ENCODE measurements at places on chromosomes 7 and 10.
A peak's percentile ranks its signal among the peaks of the same experiment; 100 is the strongest.

DNA sequence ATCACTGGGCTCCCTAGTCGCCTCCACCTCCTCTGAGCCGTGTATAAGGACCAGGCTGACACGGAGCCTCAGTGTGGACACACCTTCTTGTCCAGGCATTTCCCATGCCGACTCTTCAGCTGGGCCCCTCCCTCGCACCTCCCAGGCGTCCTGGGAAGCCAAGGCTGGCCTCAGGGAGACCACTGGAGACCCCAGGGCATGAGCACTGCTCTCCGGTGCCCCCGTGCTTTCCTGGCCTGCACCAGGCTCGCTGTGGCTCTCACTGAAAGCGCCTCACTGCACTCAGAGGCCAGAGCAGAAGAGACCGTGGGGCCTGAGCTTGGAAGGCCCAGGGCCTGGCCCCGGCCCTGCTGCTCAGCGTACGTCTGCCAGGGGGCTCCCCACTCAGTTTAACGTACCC is 31.4 kb downstream of the LRRC27 start:
- no peak for DNase-seq

DNA sequence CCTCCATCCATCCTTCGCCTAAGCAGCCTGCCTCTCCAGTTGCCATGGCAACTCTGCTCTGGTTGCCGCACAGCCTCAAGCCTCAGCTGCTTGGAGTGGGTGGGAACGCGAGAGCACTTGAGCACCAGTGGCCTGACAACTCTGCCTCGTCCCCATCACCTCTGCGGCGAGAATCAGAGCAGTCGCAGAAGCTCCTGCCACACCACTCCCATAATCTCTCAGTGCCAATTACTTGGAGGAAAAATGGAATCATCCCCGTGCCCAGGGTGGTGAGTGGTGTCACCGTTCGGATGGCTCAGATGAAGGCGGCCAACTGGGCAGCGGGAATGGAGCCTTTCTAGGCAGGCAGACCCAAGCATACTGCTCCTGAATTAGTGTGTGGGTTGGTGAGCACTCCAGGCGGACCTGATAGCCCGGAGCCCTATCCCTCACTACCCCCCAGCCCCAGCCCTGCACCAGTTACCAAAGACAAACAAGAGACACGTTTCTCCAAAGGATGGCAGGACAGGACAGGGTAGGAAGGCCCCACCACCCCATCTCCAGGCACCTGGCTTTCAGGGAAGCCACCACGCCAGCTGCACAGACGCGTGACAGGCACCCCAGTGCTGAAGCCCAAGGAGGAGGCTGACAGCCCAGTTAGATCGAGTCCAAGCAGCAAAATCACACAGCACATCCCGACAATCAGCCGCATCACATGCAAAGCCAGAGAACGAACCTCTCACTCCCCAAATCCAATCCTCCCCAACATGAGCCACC is 335.4 kb downstream of the PTPRN2 start:
- DNase-seq, result peak; percentile 39

DNA sequence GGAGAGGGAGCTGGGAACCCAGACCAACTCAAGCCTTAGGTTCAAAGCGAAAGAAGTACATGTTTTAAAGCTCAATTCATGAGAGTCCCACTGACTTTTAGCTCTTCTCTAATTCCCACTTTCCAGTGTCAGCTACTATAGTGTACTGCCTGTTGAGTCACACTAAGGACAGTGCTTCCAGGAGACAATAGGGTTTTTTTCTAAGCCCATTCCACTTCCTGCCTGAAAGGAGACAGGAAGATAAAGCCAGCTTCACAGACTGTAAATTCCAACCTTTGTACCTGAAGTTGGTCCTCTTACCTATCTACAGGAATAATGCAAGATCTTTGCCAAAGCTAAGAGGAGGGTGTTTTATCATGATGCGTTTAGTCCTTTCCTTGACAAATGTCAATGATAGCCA is 4.4 kb downstream of the MSRB2 start:
- DNase-seq, result peak; percentile 24

DNA sequence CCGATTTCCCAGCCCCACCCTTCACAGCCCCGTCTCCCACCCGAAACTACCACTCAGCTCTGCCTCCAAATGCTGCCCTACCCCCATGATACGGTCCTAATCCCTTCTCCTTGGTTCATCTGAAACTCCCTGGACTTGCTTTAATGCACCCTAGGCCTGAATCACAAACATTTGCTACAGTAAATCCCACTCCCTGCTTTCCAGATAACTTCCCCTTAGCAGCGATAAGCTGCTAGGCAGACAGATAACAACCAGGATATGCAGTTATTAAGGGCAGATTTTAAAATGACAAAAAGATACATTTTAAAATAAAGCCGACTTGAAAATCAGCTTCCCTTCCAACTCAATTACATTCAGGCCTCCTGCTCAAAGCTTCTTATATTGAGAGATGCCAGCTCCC is 514.7 kb downstream of the GRID1 start:
- DNase-seq, result no peak

DNA sequence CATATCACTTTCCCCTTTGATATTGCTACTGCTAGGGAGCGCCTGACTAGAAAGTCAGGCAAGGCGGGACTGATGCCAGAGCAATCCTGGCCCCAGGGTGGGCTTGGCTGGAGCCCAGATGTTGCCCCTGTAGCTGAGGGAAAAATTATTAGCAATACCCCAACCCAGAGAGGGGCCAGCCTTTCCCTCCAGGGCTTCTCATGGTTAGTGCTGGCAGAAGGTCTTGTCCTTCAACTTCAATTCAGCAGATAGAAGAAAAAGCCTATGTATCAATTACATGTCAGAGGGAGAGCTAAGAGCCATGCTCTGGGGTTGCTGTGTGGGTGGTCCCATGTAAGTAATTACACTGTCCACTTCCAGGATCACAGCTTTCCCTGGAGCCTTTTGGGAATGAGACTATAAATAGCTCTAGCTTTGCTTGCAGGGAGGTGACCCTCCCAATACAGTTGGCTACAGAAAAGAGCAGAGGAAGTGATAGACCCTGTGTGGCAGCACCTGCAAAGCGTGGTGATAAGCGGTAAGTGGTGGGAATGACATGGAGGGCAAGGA is 579.1 kb downstream of the CCSER2 start:
- DNase-seq, result no peak

- no peak for DNase-seq
These were observed 31.5 kb upstream of the DDX50 start for GRCh38 chr10:68869623-68870022.

GRCh38 chr7:133253519-133253875 is 619 bp downstream of the EXOC4 start:
- DNase-seq, result peak; percentile 13

- DNase-seq, result peak; percentile 81
These were observed 47.6 kb downstream of the STEAP1B start for GRCh38 chr7:22452142-22452959.

DNA sequence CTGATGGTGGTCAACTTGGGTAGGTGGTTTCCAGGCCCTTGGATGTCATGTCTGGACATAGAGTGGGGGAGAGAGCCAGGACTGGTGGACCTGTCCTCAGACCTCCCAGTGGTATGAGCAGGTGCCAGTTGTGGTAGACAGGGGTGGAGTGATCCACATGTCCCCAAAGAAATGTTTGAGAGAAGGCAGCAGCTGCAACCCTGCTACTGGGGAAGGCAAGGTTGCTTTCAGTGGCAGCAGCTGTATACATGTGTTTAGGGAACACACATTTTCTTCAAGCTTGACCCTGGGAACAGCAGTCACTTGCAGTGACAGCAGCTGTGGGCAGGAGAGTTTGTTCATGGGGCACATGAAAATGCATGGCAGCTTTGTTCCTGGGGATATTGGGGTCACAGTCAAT is 882.6 kb upstream of the C7orf33 start:
- DNase-seq, result no peak

GRCh38 chr7:71753956-71754664 is 622.2 kb downstream of the GALNT17 start:
- no peak for DNase-seq

DNA sequence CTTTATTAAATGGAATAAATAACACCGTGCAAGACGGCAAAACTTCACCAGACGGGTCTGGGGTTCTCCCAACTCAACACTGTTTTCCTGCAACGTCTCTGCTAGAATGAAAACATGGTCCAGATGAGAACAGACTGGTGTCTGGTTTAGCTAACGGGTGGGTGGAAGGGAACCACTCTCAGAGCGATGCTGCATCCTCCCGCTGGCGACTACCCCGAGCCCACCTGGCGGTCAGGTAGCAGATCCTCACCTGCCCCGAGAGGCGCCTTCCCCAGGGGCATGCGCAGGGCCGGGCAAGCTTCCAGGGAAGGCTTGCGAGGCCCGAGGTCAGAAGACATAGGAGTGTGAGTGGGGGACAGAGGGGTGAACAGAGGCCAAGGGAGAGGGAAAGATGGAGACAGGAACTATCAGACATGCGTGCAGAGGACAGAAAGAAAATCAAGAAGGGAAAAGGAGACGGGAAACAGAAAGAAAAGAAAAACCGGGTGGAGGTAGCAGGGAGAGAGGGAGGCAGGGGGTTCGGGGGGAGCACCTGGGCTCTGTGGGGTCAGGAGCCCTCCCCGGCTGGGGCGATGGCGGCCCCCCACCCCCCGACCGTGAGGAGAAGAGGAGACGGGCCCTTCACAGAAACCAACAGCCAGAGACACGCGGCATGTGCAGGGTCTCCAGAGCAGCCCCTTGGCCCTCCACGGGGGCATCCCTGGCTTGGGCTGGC is 222.0 kb downstream of the MAD1L1 start:
- DNase-seq, result no peak

DNA sequence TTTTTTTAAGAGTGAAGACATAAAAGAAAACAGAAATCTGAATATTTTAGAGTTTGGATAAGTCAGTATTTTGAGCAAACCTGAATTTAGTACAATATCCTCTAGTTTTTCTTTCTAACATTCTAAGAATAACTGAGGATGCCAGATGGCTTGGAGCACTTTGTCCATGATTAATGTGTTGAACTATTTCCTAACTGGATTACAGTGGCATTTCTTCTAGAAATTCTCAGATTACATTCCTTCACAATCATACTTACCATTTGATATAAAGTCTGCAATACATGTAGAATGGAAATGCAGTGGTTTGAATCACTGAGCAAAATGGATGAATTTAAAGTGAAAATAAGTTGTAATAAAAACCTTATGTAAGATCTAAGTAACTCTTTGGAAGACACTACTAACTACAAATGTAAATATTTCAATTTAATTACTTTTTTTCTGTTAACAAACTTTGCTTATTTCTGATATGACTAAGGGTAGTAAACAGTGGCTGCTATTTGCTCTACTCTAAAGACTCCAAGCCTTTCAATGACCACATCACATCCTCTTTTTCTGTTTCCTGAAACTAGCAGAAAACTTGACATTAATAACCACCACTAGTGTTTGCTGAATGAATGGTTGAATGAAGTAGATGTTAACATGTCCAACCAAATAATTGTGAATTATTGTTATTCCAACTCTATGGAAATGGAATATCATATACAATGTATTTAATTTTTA is 102.8 kb downstream of the PRKG1 start:
- no peak for DNase-seq

- DNase-seq, result peak; percentile 97
These were observed 731 bp downstream of the LANCL2 start for GRCh38 chr7:55365675-55366460.

GRCh38 chr7:120856621-120857352 is 1.2 kb downstream of the TSPAN12 start:
- peak; percentile 86 for DNase-seq

GRCh38 chr7:24700521-24701260 is 56.6 kb downstream of the GSDME start:
- peak; percentile 63 for DNase-seq

DNA sequence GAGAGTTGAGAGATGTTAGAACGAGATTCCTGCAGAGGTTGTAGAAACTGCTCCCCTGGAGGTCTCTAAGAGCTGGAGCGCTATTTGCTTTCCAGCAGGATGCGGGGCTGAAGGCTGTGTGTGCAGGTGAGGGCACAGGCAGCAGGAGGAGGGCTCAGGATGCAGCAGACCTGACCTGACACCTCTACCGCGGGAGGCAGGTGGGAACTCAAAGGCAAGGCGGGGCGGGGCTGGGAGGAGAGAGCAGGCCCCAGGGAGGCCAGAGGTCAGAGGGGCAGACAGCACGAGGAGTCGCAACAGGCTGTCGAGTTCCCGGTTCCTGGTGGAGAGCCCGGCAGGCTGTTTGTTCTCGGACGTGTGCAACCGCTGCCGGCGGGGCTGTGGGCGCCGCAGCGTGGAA is 7.9 kb upstream of the CRTAC1 start:
- DNase-seq, result peak; percentile 41

- no peak for DNase-seq
These were observed 33.8 kb downstream of the GALNT11 start for GRCh38 chr7:152059311-152059710.

- no peak for DNase-seq
These were observed 36.3 kb downstream of the PYROXD2 start for GRCh38 chr10:98378722-98379121.

GRCh38 chr7:110568932-110569331 is 522.0 kb upstream of the LRRN3 start:
- no peak for DNase-seq

- peak; percentile 7 for DNase-seq
These were observed 64.6 kb downstream of the MDFIC start for GRCh38 chr7:114986190-114987180.

- DNase-seq, result peak; percentile 44
These were observed 1.7 kb downstream of the CACNA2D1 start for GRCh38 chr7:82441669-82442478.

- no peak for DNase-seq
These were observed 63.9 kb downstream of the FOXL3 start for GRCh38 chr7:353746-354325.

GRCh38 chr10:11439523-11440053 is 171.9 kb downstream of the USP6NL start:
- DNase-seq, result no peak

DNA sequence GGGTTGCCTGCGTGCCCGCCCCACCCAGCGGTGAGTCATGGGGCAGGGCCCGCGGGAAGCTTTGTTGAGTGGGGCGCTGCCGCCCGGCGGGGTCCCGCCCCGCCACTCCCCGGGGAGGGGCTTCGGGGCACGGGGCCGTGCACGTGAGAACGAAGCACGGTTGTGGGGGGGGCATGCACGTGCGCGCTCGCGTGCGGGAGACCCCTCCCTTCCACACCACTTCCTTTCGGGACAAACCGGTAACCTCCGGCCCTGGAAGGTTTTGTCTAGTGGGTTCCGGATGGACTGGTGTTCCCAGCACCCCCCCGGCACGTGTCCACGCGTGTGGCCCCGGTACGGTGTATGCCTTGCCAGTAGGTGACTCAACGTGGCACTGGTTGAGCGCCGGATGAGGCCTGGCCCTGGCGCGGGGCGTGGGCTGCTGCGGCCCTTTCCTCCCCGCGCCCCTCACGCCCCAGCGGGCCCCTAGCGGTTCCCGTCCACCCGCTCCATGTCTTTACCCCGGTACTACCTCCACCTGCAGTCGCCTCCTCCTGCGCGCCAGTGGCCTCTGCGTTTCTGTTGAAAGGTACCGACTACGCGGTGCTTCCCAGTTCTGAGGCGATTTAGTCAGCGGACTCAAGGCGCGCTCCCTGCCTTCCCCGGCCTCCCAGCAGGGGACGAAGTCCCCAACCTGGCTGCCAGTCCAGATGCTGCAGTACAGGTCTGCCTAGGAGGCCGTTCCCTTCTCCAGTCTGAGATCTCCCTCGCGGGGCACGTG is 3.1 kb downstream of the ADIRF start:
- DNase-seq, result peak; percentile 66

All from neural progenitor cell (in vitro differentiated cells).